ENCODE measurements at places on chromosomes 3 and 15.

GRCh38 chr3:101676765-101677435 lies at the start of gene ZBTB11:
Gene ZBTB11, minus strand, starts transcription at chr3:101677132. Its CDS starts 218 bp downstream, at chr3:101676914.
- peak; percentile 100 for DNase-seq

DNA sequence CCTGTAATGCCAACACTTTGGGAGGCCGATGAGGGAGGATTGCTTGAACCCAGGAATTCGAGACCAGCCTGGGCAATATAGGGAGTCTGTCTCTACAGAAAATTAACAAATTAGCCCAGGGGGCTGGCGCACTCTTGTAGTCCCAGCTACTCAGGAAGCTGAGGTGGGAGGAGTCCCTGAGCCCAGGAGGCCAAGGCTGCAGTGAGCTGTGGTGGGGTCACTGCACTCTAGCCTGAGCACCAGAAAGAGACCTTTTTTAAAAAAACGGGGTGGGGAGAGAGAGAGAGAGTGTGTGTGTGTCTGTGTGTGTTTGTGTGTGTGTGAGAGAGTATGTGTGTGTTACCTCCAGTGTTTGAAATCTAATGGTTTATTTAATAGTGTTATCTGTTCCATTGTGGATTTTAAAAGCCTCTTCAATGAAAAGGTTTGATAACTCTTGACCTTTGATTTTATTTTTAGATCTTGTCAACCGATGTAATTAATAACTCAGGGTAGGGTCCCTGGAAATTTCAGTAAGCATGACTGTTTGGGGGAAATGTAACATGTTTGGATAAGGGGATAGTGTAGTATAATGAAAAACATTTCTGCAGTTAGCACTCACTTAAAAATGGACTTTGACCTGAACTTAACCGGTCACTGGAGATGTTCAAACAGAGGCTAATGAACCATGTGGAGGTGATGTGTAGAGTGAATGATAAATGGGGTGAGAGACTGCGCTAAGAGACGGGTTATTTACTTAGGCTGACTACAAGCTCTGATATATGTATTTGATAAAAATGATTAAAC lies 29.7 kb downstream of the LRCH3 start:
- no peak for DNase-seq

- no peak for DNase-seq
These were observed 133.3 kb downstream of the EPHB1 start for GRCh38 chr3:134928392-134928791.

GRCh38 chr3:12345141-12345561 lies 56.3 kb downstream of the PPARG start:
- DNase-seq, result no peak

DNA sequence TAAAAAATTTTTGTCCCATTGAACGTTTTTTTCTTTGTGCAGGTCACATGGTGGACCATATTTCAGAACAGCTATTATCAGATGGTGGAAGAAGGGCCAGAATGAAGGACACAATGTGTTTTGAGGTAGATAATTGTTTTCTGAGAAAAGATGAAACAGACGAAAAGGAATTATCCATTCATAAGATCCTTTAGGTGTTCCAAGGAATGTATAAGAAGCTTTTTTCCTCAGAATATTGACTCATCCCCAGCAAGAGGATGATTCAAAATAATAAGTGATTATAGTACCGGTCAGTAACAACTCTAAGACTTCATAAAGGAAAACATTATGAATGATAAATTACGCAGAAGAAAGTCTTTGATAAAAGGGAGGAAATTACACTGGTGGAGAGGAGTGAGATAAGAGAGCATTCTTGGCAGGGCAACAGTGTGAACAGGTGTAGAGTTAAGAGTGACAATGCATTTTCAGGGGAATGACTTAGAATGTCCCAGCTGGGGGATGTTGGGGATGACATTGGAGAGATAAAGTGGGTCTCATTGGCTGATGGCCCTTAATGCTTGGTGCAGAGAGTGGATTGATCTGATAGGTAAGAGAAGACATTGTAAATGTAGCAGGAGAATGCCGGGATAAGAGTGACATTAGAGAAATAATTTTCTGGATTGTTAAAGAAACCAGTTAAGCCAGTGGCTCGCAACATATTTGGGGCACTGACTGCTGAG lies 27.0 kb upstream of the AQP9 start:
- no peak for DNase-seq

- peak; percentile 68 for DNase-seq
These were observed 70.8 kb downstream of the RAP2B start for GRCh38 chr3:153232851-153233271.

DNA sequence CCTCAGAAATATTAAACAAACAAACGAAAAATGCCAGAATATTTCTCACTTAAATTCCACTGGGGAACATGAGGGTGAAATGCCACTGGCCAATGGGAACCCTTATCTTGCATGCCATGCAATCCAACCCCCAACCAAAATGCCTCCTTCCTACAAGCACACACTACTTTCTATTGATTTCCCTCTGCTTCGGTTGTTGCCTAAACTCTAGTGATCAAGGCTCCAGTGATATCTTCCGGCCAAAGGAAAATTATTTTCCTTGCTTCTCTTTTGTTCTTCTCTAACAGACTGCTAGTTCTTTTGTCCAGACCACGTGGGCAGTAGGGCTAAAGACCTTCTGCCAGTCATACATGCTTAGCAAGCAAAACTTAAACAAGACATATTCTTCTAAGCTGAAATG lies 115.7 kb downstream of the TMCC1 start:
- DNase-seq, result no peak

GRCh38 chr15:84883916-84884781 lies at the start of gene SLC28A1:
Gene SLC28A1, plus strand, starts transcription at chr15:84884662. Its CDS starts 3,099 bp downstream, at chr15:84887761.
- DNase-seq, result no peak

DNA sequence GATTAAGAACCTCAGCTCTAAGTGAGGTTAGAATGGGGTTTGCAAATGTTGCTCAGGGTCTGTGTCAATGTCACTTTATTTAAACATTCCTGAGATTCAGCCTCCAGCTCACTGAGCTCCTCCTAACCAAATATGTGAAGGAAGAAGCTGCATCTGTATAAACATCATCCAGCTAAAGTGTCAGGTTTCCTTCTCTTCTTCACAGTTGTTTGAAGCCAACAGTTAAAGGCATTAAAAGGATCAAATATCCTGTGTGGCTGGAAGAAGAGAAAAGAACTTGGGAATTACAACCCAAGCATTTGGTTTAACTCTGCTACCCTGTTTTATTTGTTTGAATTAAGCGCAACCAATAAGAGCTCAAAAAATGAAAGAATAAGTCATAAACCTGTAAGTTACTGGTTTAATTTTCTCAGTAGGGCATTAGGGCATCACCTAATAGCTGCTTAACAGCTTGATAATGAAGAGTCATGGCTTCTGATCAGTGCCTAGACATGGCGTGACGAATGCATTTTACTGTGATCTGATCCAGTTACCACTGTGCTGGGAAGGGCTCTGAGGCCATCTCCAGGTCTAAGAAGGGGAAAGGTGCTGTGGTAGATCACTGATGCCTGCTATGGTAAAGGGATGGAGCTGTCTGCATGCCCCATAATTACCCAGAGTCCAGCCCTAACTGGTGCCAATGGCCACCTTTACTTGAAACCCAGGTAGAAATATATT lies 165.7 kb upstream of the TSC22D2 start:
- no peak for DNase-seq

GRCh38 chr3:120821426-120821825 lies 78.9 kb downstream of the GTF2E1 start:
- no peak for DNase-seq

GRCh38 chr3:15361494-15362214 lies 29.3 kb upstream of the SH3BP5 start:
- no peak for DNase-seq

DNA sequence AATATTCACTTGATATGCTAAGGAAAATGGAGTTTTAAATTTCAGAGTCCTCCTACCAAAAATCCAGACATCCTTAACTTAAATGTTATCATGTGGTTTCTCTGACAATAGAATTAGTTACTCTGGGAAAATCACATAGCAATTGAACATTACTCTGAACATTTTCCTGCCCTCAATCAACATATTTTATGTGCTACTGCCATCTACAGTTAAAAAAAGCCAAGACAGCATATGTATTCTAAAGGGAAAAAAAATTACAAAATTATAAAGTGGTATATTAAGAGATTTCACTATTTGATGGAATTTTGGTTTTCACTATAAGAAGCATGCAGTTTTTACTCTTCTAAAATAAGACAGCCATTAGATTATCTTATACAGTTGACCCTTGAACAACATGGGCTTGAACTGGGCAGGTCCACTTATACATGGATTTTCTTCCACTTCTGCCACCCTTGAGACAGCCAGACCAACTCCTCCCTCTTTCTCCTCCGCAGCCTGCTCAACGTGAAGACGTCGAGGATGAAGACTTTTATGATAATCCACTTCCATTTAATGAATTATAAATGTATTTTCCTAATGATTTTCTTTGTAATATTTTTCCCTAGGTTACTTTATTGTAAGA lies 122.3 kb downstream of the ATP1B3 start:
- no peak for DNase-seq

- no peak for DNase-seq
These were observed 303.8 kb downstream of the CLSTN2 start for GRCh38 chr3:140238646-140239314.

- DNase-seq, result no peak
These were observed 39.2 kb upstream of the SPSB4 start for GRCh38 chr3:141011997-141012262.

DNA sequence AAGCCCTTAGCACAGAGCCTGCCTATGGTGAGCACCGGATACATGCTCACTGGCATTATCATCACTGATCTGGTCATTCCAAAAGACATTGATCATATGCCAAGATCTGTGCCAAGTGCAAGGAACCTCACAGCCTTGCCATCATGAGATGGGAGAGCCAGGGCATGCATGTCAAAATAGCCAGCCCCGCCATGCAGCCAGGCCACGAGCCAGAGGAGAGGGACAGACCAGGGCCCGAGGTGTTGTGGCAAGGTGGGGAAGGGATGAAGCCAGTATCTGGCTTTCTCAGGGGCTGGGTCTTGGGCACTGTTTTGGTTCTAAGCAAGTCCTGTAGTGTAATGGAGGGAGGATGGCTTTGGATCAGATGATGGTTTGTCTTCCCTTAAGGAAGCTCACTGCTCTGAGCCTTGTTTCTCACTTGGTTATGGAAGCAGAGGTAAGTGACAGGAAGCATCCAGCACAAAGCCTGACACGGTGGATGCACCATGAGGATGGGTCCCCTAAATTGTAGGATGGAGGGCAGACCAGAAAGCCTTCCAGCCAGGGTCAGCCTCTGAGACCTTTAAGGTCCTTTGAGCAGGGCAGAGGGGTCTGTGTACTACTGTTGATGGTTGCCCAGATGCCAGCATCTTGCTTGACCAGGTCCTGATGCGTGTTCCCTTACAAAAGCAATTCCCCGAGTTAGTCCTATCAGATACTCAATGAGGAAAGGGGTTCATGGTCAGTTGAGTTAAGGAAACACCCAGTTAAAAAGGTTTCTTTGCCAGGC lies 247.7 kb upstream of the TLE3 start:
- no peak for DNase-seq

DNA sequence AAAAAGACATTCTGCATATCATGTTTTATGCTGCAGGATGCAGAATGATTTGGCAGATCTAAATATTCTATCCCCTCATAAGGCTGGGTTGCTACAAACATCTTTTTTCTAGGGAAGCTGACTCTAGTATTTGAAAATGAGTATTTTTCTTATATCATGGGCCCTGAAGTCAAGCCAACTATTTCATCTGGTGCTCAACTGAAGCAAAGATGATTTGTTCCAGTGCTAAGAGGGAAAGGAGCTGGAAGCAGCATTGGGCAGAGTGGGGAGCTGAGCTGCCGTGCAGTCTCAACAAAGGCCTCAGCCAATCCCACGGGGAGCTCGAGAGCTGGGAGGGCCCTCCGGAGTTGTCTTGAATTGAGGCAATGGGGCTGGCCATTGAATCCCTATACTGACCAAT lies 155.3 kb upstream of the SLCO3A1 start:
- DNase-seq, result no peak

DNA sequence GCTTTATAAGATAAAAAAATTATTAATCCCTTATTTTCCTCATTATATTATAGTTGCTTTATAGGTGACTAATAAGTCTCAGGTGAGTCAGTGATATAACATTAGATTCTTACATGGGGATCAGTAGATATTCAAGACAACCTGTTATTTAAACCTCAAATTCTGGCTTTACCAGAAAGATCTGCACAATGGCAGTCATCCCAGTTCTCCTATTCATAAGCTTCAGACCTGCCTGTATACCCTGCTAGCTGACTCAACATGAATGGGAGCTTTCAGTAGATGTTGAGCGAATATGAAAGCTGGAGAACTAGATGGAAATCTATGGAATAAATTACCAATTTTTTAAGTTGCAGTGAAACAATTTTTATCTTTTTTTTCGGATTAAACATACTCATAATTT lies 20.5 kb upstream of the CCDC54 start:
- no peak for DNase-seq

DNA sequence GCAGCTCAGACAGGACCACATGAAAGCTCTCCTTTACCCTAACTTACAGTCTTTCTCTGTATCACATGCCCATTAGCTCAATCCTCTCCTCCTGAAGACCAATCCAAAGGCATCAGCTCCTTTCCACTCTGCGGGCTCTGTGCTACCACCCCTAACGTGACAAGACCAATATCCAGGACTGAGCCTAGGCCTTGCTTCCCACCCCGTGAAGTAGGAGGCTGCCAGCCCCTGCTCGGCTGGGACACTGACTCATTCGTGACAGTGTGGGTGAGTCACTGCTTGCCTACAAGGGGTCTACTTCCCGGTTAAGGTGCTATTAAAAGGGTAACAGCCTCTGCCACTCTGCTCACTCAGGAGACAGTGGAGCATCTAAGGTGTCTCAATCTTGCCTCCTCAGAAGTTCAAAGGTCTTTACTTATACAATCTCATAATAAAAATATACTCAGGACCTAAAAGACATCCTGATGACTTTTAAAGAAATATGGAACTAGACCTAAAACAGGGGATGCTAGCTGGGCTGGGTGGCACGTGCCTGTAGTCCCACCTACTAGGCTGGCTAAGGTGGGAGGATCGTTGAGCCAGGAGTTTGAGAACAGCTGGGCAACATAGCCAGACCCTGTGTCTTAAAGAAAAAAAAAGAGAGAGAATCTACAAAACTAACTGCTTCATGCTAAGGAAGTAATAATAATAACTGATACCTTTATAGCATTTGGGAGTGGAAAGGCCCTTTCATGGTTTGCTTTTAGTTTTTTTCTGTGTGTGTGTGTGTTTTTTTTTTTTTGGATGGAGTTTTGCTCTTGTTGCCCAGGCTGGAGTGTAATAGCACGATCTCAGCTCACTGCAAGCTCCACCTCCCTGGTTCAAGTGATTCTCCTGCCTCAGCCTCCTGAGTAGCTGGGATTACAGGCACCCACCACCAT lies 55.0 kb downstream of the TMEM44 start:
- peak; percentile 89 for DNase-seq

DNA sequence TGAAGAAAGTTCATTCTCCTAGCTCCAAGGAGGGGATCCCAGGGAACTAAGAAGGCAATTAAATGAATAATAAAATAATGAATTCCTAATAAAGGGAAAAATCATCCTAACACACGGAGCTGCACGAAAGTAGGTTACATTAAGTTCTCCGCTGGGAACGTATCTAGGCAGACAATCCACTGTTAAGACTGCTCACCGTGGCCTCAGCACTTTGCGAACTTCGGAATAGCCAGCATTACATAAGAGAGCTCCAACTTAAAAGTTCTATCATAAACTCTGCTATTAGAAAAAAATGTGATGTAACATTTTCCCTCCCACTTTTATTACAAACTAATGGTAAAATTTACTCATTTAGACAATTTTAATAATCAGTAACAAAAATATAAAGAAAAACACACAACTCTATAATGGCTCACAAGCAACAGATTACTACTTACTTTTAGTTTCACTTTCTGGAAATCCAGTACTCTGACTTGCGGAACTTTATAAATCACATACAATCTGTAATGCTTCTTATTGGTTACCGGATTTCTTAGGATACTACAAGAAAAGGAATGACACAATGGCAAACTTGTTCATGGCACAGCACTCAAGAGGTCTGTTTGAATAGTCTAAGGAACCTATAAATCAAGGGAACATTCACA lies 8.5 kb downstream of the SNRPA1 start:
- DNase-seq, result no peak
